ENCODE measurements at places on chromosomes 16 and 17.

- DNase-seq, result peak; percentile 72
These were observed 27.1 kb downstream of the GNPTG start for GRCh38 chr16:1378804-1379303.

DNA sequence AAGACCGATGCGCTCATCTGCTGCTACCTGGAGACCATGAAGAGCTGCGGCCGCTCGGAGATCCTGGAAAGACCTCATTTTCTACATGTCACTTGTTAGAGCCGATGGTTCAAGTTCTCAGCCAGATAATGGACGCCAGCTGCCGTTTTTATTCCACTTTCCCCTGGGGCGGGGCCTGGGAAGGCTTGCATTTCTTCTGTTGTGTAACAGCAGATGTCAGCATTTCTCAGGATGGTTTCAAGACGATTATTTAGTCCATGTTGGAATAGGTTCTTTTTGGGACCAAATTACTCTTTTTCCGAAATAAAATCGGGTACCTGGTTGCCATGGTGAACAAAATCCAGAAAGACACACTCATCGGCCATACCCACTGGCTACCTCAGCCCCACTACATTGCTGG is 1418.3 kb downstream of the CDH11 start:
- DNase-seq, result no peak

DNA sequence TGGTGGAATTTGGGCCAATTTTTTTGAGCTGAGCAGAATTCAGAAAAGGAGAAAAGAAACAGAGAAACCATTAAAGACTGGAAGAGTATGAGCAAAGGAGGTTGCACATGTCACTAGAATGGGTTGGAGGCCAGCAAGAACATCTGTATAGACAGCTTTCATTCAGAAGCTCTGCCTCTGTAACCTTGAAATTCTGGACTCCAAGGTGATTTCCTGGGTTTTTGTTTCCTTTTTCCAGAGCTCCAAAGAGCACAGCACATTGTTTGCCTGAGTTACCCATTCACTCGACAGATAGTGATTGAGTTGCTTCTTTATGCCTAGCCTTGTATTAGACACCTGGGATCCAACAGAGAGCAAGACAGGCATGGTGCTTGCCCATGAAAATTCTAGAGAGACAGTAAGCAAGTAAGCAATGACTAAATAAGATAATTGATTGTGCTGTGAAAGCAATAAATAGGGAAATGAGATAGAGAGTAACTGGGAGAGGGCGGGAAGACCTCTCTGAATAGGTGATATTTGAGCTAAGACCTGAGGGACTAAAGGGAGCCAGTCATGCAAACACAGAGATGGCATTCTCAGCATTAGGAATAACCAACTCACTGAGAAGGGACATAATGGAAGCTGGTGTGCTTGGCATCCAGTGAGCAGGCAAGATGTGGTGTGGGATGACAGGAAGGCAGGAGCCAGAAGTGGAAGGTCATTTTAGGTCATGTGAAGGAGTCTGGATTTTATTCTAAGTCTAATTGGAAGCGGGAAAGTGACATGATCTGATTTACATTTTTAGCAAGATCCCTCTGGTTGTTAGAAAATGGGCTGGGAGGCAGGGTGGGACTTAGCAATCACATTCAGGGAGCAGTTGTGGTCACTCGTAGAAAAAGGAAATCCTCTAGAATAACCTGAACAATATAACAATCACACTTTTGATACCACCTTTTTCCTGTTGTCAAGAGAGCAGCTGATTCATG is 197.5 kb downstream of the HS3ST3A1 start:
- DNase-seq, result no peak

DNA sequence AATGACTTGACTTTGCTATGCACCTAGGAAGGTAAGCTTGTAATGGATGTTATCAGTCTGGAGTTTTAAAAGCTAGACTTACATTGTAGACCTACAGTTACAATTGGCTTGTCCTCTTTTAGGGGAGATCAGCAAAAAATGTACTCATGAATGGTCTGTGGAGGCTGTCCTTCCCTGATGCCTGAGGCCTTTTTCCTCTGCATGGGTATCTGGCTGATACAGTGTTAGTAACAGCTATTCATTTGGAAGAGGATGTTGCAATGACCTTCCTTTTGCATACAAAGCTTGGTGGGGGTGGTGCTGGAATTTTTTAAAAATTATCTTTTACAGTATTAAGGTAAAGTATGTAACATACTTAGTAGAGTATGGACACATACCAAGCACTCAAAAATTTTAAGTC is 525.5 kb downstream of the KIF2B start:
- no peak for DNase-seq

- peak; percentile 98 for DNase-seq
These were observed at the start of gene CCNF for GRCh38 chr16:2429034-2429770. Gene CCNF, plus strand, starts transcription at chr16:2429447. Its CDS starts 35 bp downstream, at chr16:2429482.

GRCh38 chr16:19696328-19696727 is 21.7 kb downstream of the KNOP1 start:
- no peak for DNase-seq
